DMS79 treated with DMSO at 0.1 percent for 48 hours (cell line): ENCODE measurements at places on chromosomes 16 and 17.
A peak's percentile ranks its signal among the peaks of the same experiment; 100 is the strongest.

DNA sequence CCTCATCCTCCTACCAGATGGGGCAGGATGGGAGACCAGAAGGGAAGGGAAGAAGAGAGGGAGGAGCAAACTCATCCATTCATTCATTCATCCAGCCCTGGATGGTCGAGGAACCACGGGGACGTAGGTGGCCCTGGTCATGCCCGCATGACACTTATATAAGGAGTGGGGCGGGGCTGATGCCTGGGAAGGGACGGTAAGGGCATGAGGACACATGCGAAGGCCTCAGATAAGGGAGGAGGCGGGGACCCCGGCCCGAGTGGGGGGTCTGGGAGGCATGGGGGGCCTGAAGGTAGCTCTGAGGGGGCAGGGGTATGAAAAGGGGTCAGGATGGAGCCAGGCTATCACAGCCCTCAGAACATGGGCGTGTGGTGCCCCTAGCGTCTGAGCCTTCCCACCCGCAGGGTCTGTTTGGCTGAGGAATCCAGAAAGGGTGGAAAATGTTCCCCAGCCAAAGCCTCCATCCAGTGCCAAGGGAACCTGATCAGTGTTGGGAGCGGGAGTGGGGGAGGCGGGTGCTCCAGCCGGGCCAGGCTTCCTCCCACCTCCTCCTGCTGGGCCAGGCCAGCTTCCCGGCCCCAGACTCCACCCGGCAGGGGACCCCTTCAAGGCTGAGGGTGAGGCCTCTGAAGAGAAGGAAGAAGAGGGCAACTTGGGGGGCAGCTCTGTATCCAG lies 17.6 kb upstream of the CD79B start:
- no peak for DNase-seq

DNA sequence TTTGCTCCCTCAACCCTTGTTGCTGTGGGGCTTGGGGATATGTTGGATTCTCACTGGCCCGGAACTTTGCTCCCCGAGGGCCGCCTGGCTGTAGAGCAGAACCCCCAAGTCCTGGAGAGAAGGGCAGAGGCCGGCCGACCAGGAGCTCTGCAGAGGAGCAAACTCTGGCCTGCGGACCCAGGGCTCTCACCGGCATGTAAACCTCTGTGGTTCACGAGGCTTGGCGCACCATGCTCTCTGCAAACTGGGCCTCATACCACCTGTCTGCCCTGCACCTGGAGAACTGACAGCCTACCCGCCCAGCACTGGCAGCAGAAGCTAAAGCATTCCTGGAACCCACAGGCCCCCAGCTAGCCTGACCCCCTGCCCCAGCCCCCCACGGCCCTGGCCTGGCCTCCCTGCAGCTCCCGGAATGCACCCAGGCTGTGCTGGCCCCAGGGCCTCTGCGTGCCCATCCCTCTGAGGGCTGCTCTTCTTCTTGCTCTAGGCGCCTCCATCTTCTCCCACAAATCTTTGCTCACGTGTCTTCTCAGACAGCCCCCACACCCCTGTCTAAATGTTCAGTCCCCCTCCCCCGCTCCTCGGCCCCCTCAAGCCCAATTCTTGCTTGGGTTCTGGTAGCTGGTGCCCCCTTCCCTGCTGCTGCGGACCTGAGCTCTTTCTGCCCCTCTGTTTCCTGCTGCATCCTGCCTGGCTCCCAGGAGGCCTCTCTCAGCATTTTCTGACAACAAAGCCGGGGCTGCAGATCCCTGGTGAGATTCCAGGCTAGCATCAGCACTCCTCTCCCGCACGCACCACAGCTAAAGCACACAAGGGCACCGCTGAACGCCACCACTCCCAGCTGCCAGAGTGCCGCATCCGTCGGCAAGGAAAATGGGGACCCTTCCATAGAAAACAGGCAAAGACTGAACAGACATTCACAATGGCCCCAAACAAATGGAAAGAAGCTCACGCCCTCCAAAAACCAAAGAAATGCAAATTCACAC lies 23.3 kb downstream of the ACTG1 start:
- no peak for DNase-seq

DNA sequence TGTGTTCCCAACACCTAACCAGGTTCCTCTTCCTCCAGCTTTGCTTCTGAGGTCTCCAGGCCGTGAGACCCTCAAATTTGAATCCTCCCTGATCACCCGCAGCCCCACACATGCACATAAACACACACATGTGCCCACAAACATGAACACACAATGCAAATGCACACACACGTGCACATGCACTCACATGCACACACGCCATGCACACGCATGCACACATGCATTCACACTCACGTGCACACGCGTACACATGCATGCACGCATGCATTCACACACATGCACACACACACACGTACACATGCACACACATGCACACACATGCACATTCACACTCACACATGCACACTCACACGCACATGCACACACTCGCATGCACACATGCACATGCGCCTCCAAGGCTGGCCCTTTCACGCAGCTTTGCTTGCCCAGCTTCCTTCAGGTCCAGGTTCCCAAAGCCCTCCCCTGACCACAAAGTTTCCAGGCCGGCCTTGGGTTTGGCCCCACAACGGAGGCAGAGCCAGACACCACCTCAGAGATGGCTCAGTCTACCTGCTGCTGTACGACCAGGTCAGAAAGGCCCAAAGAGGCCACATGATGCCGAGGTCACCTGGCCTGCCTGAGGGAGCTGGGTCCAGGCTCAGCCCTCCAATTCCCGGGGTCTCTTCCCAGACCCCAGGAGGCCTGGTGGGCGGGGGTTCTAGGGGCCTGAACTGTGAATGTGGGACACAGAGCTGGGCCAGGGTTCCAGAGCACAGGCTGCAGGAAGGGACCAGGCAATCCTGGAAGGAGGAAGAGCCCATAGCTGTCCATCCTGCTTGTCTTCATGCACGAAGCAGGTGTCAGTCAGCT lies 39.5 kb upstream of the ENPP7 start:
- no peak for DNase-seq

- DNase-seq = peak; percentile 86
Measured at GRCh38 chr17:57902800-57903759, 52.1 kb downstream of the CUEDC1 start.

GRCh38 chr16:66198641-66199040 lies 167.8 kb upstream of the CDH5 start:
- DNase-seq = no peak

DNA sequence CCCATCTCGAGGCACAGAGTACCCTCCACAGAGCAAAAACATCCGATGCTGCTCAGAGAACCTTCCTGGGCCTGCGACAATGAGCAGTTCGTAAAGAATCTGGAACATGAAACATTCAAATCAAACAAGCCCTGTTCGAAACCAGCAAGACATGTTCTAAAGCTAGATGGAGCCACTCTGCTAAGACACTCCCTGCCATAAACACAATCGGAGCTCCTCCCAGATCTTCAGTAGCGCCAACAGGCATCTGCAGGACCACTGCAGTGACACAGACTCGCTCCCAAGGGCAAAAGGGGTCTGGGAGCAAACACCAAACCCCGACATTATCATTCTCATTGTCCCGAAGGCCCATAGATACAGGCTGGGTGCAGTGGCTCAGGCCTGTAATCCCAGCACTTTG lies 108.7 kb downstream of the ZFHX3 start:
- DNase-seq = no peak
